ENCODE measurements at places on chromosomes 1 and 21.

GRCh38 chr21:20971296-20971921 lies 26.8 kb upstream of the NCAM2 start:
- DNase-seq: no peak

DNA sequence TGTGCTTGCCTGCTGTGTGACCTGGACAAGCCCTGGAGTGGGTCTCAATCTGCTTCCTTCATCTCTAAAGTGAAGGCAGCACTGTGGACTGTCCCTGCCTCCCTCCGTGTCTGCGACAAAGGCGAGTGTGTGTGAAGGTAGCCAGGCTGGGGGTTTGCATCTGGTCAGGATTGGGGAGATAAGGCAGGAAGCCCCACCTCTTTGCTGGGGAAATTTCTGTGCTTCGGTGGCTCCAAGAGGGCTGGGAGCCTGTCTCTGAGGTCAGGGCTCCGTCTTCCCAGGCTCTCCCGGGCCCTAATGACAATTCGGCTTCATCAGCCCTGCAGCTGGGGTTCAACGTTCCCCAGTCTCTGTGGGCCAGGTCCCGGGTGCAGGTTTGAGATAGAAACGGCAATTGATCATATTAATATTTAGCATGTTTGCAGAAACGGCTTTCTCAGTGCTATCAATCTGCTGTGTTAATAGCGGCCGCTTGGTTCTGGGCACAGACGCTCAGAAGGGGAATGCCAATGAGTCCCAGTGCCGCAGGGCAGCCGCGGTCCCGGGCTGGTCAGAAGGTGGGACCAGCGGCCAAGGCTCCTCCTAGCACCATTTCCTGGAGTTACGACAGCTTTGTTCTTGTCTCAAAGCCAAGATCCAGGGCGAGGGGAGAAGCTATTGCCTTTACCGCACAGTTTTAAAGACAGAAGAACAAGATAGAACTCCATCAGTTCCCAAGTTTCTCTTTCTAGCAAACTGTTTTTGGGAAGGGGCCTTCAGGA lies 105.7 kb downstream of the PRDM16 start:
- no peak for DNase-seq

DNA sequence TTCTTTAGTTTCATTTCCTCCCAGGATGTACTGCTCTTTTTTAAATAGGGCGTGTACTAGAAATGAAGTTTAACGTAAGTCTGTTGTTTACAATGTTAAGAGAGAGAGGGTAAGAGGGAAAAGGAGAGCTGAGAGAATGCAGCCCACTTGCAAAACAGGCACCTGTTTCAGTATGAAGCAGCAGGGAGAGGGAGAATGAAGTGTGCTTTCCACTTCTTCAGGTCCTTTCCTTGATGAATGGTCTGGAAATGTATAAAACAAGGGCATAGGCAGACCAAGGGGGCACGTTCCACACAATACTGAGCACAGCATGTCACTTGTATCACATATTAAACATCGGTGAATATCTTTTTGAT lies 2.0 kb downstream of the KCNA3 start:
- DNase-seq: peak; percentile 27

DNA sequence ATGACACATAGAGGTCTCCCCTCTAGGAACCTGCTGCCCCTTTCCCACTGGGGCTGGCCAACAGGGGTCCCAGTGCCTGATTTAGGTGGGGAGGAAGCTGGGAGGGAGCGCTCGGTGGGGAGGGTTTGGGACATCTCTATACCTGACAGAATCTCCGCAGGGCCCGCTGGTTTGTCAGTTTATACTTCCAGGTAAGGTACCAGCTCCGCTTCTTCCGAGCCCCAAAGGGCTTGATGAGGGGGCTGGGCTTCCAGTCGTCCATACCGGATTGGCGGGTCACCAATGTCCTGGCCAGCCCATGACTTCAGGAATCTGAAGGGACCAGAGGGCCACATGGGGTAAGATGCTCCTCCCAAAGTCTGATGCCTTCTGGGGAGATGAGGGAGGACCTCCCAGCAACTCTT lies 672 bp downstream of the POMGNT1 start:
- DNase-seq: no peak

GRCh38 chr1:236686815-236687160 lies 489 bp downstream of the ACTN2 start:
- DNase-seq: no peak

GRCh38 chr1:191804311-191804710 lies 354.0 kb upstream of the RGS18 start:
- DNase-seq: no peak

GRCh38 chr21:32816261-32816660 lies 44.7 kb upstream of the PAXBP1 start:
- DNase-seq: no peak

DNA sequence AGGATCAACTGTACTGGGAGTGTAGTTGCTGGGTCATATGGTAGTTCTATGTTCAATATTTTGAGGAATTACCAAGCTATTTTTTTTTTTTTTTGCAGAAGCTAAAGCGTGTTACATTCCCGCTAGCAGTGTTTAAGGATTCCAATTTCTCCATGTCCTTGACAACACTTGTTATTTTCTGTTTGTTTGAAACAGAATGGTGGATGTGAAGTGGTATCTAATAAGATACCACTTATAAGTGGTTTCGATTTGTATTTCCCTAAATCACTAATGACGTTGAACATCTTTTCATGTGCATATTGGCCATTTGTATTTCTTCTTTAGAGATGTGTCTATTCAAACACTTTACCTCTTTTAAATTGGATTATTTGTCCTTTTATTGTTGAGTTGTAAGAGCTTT lies 112.2 kb downstream of the DISP1 start:
- DNase-seq: no peak

- DNase-seq: no peak
These were observed 35.5 kb downstream of the PDE9A start for GRCh38 chr21:42688841-42689371.

Measured in T follicular helper cell (primary cell).